AG09319 (cell line): ENCODE measurements at places on chromosomes 12 and 14.

- DNase-seq = no peak
Observed at GRCh38 chr12:101783150-101783549, 43.9 kb upstream of the SYCP3 start.

DNA sequence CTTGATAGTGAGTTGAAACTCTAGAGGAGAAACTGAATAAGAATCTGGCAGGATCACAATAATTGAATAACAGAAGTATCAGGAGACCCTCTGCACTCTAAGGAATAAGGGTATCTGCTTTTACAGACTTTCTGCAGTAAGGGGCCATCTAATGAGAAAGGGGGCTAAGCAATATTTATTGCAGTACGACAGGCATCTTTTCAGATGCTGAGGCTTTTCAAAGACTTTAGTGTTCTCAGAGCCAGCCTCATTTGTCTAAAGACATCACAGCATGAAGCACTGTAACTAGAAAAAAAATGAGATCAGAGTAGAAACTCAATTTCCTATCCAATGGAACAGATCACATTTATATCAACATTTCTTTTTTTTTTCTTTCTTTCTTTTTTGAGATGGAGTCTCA, 22.2 kb downstream of the PPTC7 start:
- DNase-seq = no peak

DNA sequence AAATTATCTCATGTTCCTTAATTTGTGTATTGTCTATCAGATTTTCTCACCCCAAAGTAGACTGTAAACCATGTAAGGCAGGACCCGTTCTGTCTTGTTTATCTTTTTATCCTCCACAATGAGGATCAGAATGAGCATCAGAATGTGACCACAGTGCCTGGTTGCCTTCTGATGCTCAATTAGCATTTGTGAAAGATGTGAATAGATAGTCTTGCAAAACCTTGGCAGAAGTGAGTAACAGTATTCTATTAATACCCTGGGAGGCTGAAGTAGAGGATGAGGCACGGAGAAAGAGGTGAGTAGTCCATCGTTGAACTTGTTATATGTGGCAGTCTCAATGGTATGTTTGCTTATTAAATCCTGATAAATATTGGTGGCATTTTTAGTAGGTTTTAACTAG, 781.4 kb downstream of the NRXN3 start:
- no peak for DNase-seq

- DNase-seq = no peak
Observed at GRCh38 chr12:65330331-65330730, 51.8 kb downstream of the MSRB3 start.

DNA sequence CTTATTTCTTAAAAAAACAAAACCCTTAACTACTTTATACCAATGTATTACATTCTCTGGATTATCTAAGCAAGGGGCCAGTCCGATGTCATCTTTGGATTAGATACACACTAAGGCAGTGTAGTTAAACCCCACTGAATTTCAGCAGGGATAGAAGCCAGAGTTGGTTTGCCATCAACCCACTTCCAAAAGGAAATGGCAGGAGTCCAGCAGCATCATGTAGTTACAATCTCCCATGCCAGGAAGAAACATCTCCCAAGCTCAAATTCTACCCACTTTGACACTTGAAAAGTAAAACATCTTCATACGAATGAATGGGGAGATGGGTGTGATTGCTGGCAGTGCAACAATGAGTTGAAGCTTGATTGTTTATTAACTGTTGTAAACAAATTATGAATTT, 203.5 kb upstream of the PLXNC1 start:
- no peak for DNase-seq
